ENCODE measurements at places on chromosomes 5 and 9. TPM values are rescaled to one million over a fixed set of nuclear protein-coding genes. Genes with fewer than 3 reads are reported as not detected.

Gene ENTPD2
- total RNA-seq, result 6.7 TPM

Gene GADD45G
- 15.8 TPM for total RNA-seq

Gene ADAMTS13
- 0.88 TPM for total RNA-seq

Gene CNTLN
- total RNA-seq, result 14.6 TPM

Gene ADRB2
- total RNA-seq, result 26.4 TPM

Gene UBE2QL1
- total RNA-seq, result 1.8 TPM

DNA sequence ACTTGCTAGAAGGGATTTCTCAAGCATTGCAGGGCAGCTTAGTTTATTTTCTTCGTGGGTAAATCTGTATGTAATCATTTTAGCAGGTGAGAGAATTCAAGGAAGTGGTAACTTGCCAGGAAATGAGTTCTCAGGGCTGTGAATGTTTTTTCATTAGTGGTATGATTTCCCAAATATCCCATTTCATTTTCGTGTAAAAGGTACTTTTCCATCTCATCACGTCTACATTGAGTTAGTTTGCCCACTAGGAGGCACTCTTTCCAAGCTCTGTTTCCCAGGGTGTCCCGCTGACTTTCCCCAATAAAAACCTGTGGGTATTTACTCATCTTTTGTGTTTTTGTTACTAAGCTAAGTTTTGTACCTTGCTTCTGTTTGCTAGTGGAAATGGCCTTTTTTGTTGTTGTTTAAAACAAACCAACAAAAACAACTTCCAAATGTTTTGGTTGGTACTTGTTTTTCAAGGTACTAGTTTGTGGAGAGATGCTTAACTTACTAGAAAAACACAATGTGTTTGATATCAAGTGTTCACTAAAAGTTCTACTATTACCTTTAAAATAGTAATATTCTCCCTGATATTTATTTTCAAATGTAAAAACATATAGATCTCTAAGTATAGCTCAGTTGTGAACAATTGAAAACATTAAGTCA, 373.6 kb downstream of the ADGRV1 start:
- no peaks in the 10 kb centered on the region for H3K27me3 ChIP-seq
- no peaks in the 10 kb centered on the region for H3K4me1 ChIP-seq
- H3K4me3 ChIP-seq, result no peak overlapping the region
- no peak overlapping the region for H3K27ac ChIP-seq

DNA sequence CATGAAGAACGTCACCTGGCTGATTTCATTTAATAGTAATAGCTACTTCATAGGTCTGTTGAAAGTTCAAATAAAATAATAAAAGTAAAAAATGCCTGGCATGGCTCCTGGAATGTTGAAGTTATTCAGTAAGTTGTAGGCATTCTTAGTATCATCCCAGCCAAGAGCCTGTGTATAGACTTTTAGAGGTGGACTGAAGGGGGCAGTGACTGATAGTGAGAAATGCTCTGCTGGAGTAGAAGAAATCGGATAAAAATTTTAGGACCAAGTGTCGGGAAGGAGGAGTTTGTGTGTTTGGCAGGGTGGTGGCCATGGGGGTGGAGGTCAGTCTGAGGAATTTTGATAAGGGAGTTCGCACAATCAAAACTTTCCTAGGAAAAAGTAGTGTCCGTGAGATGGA, 3.6 kb downstream of the ZFP2 start:
- H3K4me1 ChIP-seq, result no peaks in the 10 kb centered on the region
- no peak overlapping the region for H3K4me3 ChIP-seq
- H3K27ac ChIP-seq, result no peak overlapping the region
- DNase-seq, result no peak
- no peaks in the 10 kb centered on the region for H3K27me3 ChIP-seq
- H3K36me3 ChIP-seq, result no peaks in the 10 kb centered on the region

DNA sequence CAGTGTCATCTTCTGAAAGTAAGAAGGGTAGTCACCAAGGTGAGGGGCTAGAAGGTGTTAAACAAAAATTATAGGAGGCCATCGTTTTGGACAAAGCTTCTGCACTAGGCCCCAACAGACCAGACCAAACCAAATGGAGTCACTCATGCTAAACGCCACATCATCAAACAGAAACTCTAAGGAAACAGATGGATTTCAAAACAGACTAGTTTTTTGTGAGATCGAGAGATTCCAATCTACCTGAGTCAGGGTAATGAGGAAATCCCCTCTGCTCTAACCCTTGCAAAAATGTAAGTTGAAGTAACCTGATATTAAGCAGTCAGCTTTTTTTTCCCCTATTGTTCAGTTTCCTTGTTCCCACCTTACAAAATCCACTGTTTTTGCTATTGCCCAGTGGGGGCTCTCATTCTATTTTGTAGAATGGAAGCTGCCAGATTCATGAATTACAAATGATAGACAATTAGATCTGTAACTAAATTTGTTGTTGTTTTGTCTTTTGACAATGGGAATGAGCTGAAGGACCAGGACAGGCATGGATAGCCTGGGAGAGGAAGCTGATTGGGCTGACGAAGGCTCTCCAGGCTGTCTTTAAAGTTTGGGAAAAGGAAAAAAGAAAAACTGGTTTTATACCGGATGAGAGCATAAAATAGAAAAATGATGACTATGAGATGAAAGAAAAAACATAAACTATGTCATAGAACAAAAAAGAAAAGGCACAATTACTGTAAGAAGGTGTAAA, 94.7 kb upstream of the ADAMTSL1 start:
- no peaks in the 10 kb centered on the region for H3K36me3 ChIP-seq
- no peak overlapping the region for H3K4me3 ChIP-seq
- no peak overlapping the region for H3K27ac ChIP-seq
- no peak for DNase-seq
- H3K4me1 ChIP-seq, result no peaks in the 10 kb centered on the region

DNA sequence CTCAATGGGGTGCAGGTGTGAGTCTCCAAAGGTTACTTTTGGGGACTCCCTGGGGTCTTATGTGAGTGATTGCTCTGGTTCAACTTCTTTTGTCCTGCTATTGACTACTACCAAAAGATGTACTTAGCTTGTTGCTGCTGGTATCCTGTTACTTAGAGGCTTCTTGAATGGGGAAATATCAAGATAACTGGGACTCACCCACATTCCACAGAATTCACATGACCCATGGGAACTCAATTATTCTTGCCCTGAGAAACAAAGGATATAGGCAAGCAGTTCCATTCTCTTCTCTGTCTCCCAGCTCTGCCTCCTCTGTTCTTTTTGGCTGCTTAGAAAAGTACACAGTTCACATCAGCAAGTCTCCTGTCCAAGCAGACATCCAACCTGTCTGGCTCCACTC, 105.9 kb downstream of the UNC13B start:
- H3K27ac ChIP-seq, result no peak overlapping the region
- H3K4me3 ChIP-seq, result no peak overlapping the region
- DNase-seq, result no peak
- no peaks in the 10 kb centered on the region for H3K27me3 ChIP-seq

- H3K4me1 ChIP-seq, result no peaks in the 10 kb centered on the region
- H3K27ac ChIP-seq, result no peak overlapping the region
- no peaks in the 10 kb centered on the region for H3K36me3 ChIP-seq
- no peak overlapping the region for H3K4me3 ChIP-seq
Measured at GRCh38 chr5:35736280-35736679, 118.6 kb downstream of the SPEF2 start.

DNA sequence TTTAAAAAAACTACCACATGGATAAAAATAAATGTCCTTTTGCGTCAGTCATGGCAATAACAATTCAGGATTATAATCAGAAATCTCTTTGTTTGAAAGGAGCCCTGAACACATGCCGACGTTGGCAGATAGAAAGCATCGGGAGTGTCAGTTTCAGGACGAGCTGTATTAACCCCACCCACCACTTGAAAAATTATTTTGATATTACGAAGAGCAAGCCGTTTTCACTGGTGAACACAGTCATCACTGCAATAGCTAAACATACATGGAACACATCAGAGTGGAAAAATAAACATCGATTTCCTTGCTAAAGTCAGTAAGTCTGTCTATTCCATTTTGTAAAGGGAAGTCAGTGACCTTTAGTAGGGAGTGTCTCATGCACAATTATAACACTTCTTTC, 266.4 kb upstream of the FBXL7 start:
- no peaks in the 10 kb centered on the region for H3K4me1 ChIP-seq
- H3K36me3 ChIP-seq, result no peaks in the 10 kb centered on the region
- H3K4me3 ChIP-seq, result no peak overlapping the region

DNA sequence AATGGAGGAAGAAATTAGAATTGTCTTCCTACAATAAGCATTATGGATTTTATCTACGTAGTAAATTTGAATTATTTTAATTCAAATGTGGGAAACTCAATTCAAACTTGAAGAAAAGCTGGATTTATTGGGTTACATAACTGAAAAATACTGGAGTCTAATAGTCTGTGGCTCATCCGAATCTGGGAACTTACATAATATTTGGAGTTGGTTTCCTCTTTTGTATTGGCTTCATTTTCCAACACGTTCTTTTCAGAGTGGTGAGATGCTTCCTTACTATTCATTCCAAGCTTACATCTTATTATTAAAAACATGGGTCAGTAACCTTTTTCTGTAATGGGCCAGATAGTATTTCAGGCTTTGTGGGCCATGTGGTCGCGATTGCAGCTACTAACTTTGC, 164.8 kb downstream of the ARHGAP26 start:
- DNase-seq, result no peak
- H3K27me3 ChIP-seq, result no peaks in the 10 kb centered on the region
- H3K27ac ChIP-seq, result no peak overlapping the region

- H3K4me1 ChIP-seq, result no peaks in the 10 kb centered on the region
- no peak overlapping the region for H3K4me3 ChIP-seq
- H3K36me3 ChIP-seq, result no peaks in the 10 kb centered on the region
- DNase-seq, result no peak
- H3K27me3 ChIP-seq, result no peaks in the 10 kb centered on the region
- no peak overlapping the region for H3K27ac ChIP-seq
Measured at GRCh38 chr5:9231842-9232241, 314.0 kb downstream of the SEMA5A start.

DNA sequence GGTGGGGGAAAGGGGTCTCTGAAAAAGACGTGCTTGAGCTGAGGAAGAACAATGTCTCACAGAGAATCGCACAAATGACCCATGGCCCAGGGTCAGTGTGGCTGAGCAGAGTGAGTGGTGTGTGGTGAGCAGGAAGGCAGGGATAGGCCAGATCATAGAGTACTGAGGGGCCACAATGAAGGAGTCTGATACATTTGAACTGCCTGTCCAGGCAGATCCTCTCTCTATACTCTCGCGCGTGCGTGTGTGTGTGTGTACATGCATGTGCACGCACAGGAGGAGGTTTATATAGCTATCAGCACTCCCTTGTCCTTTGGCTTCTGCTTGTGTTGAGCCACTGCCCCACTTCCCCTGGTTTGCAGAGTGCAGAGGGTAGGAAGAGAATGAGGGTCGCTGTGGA, 294.0 kb downstream of the ZNF608 start:
- no peaks in the 10 kb centered on the region for H3K27me3 ChIP-seq
- no peak overlapping the region for H3K4me3 ChIP-seq
- H3K4me1 ChIP-seq, result no peaks in the 10 kb centered on the region
- H3K36me3 ChIP-seq, result no peaks in the 10 kb centered on the region

DNA sequence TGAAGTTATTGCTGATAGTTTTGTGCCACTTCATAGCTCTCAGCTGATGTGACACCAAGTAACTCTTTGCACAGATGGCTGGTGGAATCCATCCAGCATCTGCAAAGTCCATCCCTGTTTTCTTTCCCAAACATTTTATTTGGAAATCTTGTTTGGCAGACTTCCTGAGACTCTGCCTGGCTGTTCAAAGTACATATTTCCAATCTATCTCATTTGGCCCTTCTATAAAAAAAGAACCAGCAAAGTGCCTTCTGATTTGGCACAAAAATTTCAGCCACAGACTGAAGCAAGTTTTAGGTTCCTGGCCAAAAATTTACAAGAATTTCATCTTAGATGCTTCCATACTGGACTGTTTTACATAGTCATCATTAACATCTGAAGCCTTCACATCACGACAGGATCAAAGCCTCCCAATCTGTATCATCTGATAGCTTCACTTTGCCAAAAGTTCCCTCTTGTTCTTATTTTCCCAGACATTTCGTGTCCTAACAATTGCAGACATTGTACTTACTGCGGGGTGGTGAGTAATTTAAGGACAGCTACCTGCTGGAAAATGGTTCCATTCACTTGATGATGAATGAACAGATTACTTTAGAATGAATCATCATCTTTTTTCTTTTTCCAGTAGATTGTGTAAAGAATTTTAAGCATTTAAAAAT, 377.3 kb downstream of the KIAA0825 start:
- DNase-seq, result no peak
- no peak overlapping the region for H3K27ac ChIP-seq
- no peaks in the 10 kb centered on the region for H3K36me3 ChIP-seq
- no peak overlapping the region for H3K4me3 ChIP-seq
- H3K27me3 ChIP-seq, result no peaks in the 10 kb centered on the region

- no peaks in the 10 kb centered on the region for H3K27me3 ChIP-seq
- no peaks in the 10 kb centered on the region for H3K36me3 ChIP-seq
- H3K27ac ChIP-seq, result no peak overlapping the region
- H3K4me1 ChIP-seq, result no peaks in the 10 kb centered on the region
Measured at GRCh38 chr9:112743216-112743836, 7.2 kb upstream of the SNX30 start.

- no peak for DNase-seq
- H3K27ac ChIP-seq, result no peak overlapping the region
- H3K4me1 ChIP-seq, result no peaks in the 10 kb centered on the region
- no peak overlapping the region for H3K4me3 ChIP-seq
- no peaks in the 10 kb centered on the region for H3K36me3 ChIP-seq
- no peaks in the 10 kb centered on the region for H3K27me3 ChIP-seq
Measured at GRCh38 chr5:82096249-82096648, 124.4 kb downstream of the ATG10 start.

GRCh38 chr9:126697330-126697729, 83.6 kb downstream of the LMX1B start:
- H3K4me1 ChIP-seq, result no peaks in the 10 kb centered on the region
- H3K27ac ChIP-seq, result no peak overlapping the region

DNA sequence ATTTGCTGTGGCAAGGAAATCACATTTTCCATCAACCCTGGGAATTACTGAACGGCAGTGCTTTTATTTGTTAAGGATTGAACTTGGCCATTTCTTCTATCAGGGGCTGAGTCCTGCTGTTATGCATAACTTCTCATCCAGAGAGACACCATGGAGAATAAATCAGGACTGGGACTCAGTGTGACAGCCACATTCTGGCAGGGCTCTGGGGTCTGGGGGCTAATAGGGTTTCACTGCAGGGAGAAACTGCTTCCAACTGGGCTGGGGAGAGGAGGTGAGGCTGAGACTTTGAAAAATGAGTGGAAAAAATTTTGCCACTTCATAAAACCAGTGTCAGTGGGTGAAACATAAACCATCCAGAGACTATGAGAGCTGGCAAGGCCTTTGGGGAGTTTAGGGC, 95.7 kb upstream of the ALDH1B1 start:
- no peak overlapping the region for H3K27ac ChIP-seq
- H3K36me3 ChIP-seq, result no peaks in the 10 kb centered on the region
- no peaks in the 10 kb centered on the region for H3K27me3 ChIP-seq
- DNase-seq, result no peak
- H3K4me3 ChIP-seq, result no peak overlapping the region

DNA sequence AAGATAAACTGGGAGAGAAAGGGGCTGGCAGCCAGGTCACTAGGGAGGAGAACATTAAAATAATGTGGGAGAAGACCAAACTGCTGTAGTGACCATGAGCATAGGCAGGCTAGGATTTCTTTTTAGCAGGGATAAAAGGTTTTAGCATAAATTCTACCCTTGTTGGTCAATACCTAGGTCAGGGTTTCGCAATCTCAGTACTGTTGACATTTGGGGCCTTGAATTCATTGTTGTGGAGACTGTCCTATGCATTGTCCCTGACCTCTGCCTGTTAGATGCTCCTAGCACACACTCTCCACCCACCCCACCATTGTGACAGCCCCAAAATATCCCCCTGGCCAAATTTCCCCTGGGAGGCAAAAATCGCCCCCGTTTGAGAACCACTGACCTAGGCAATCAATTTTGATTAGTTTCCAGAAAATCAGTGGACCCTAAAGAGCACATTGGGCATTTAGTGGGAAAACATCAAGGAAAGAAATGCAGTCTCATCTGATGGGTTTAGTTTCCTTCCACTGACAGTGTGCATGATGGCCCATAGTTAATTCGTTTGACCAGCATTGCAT, 181.4 kb downstream of the NTRK2 start:
- H3K4me1 ChIP-seq, result no peaks in the 10 kb centered on the region
- no peak overlapping the region for H3K4me3 ChIP-seq
